ENCODE measurements at places on chromosomes 2 and 18.

DNA sequence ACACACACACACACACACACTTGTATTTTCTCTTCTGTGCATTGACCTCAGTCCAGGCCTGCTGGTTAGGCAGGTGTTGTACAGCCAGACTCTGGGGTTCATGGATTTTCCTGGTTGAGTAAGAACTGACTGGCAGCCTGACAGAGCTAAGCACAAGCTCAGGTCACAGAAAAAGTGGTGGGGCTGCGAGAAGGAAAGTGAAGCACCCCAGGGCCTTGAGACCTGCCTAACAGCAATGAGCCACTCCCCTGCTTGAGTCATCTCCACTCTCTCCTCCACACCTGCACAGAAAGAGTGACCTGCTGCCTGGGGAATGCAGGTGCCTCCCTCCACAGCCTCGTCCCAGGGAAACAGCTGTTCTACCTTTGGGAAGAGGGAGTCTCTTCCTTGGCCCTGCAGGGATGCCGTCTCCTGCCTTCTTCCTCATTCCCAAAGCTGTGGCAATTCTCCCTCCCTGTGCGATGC is 91.4 kb upstream of the LGALSL start:
- no peak for DNase-seq

- DNase-seq: no peak
Measured at GRCh38 chr2:15942711-15943345, 2.5 kb downstream of the MYCN start.

GRCh38 chr2:196957442-196957841 is 30.9 kb upstream of the PGAP1 start:
- DNase-seq: no peak

DNA sequence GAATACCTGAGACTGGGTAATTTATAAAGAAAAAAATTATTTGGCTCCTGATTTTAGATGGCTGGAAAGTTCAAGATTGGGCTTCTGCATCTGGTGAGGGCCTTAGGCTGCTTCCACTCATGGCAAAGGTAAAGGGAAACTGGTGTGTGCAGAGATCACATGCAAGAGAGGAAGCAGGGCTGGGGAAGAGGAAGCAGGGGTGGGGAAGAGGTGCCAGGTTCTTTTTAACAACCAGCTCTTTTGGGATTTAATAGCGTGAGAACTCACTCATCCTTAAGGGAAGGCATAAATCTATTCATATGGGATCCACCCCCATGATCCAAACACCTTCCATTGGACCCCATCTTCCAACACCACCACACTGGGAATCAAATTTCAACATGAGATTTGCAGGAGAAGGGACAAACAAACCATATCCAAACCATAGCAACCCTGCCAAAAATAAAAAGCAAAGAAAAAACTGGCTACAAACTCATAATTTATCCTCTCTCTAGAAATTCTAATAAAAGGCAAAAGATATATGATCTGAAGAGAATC is 30.4 kb downstream of the PRKRA start:
- DNase-seq: no peak

DNA sequence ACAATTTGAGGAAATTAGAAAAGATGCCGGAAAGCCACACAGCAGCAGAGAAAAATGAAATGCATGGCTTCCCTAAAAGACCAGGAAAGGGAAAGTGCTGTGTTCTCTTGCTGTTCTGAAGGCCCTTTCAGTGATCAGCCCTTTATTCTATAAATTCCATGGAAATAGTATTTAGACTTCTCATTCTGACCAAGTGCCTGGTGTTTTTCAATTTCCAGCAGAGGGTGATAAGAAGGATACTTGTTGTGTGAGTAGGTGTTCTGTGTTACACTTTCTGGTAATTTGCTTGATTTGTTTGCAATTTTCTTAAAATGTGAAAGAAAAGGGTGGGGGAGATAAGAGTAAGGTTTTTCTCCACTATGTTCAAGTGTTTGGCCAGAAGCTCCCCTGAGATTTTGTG is 504.5 kb downstream of the IRS1 start:
- no peak for DNase-seq

- no peak for DNase-seq
Measured at GRCh38 chr18:8286303-8286702, 322.9 kb upstream of the RAB12 start.

DNA sequence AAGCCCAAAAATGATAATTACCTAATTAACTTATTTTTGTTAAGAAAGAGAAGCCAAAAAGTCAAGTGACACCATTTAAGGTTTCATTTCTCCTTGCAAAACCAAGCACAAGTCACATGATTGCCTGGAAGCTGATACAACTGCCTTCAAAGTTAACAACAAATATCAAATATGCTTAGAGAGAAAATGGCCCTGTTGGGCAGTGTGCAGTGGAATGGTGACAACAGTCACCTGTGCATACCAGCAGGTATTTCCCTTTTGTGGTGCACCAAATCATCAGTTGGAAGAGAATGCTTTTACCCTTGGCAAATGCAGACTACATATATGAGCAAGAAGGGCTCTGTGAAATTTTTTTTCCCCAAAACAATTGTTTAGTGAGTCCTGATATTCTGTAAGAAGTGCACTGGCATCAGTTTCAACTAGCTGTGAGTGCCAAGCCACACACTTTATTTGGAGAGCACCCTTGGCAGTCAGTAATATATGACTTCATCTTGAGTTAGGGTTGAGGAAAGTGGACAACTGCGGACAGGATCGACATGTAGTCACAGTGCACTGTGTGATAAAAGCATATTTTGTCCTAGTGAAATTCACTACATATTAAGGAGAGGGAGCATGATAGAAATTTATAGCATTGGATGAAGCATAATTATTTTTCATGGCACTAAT is 74.9 kb upstream of the DOCK10 start:
- DNase-seq: no peak

- DNase-seq: no peak
Measured at GRCh38 chr2:175126661-175127060, 41.3 kb downstream of the ATF2 start.

DNA sequence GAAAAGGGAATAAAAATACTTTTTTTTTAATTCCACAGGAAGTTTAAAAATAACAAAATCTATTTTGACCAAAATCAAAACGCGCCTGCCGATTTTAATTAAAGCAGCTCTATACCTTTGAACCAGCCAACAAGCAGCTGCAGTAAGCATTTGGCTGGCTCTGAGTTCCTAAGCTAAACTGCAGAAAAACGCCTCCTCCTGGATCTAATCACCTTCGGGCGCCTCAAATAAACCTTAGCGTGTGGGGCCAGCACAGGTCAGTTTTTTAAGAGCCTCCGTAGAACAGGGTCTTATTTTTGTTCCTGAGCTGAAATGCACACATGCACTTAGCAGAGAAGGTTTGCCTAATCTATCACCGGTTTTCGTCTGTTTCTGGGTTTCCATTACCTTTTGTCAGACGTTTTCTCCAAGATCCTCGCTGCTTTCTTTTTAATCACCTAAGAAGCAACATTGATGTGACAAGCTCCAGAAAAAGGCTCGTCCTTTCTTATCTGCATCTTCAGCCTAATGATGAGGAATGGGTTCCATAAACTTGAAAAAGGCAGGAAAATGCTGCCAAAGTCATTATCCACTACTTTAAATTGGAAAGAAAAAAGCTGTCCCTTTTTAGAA is 64.7 kb upstream of the HNRNPA3 start:
- DNase-seq: no peak

GRCh38 chr2:235319095-235319494 is 174.7 kb upstream of the AGAP1 start:
- DNase-seq: no peak

DNA sequence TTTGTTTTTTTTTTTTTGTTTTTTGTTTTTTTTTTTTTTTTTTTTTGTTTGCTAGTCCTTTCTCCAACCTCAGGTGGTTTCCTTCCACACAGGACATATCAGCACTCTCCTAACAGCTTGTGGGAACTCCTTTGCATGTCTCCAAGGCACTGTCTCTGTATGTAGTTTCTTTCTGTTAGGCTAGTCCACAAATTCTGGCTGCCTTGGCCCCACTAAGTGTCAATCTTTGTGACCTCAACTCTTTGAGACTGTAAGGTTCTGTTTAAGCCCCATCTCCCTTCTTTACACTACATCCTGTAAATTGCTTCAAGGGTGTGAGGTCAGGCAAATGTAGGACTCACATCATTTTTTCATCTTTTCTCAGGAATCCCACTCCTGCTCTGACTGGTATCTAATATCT is 85.1 kb downstream of the NCOA1 start:
- no peak for DNase-seq

GRCh38 chr2:33214436-33214835 is 262.0 kb upstream of the RASGRP3 start:
- no peak for DNase-seq

DNA sequence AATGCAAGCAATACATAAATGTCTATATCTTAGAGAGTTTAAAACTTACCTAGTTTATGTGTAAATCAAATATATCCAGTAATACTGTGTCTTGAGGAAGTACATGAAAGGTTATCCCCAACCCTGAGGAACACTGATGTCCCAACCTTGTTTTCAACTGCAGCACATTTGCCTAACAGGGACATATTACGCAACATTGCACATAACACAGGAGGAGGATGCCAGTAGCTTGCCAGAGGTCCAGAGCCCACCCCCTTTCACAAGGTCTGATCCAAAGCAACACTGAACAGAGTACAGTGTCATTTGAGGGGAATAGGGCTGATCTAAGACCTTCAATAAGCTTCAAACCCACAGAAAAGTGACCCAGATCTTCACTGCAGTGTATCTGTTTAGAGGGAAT is 678.5 kb downstream of the ARHGAP15 start:
- DNase-seq: no peak

DNA sequence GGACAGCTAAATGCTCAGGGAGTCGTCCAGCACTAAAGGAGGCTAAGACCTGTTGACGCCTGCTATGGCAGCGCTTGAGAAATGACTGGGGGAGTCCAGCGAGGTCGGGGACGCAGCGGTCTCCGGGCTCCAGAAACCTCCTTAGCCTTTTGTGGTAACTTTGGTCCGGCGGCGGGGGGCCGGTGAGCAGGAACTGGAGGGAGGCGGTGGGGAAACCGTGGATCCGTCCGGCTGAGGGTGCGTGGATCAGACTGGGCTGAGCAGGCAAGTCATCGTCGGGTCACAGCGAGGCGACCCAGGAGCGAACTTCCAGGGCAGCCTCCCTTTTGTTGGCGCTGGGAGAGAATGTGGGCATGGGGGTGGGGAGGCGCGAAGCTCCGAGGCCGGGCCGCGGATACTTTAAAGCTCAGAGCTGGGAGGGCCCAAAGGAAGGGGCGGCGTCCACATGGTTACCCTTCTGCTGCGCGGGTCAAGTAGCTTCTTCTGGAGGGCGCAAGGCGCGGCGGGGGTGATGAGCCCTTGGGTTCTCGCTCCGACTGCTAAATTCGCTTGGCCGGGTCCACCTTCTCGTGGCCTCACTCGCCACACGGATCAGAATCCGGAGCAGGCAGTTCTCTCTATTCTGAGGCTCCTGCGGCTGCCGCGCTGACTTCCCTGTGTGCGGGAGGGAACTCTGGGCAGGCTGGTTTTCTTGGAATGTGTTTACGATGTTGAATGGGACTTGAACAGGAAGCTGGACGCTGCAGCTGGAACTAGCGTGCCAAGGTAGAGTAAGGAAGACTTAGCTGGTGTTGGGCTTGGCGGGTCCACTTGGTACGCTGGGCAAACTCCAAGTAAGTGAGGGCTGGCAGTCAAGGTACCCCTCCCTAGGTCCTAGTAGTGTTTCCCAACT is 920 bp downstream of the GULP1 start:
- DNase-seq: peak; percentile 31

GRCh38 chr18:78721981-78722380 is 257.6 kb upstream of the SALL3 start:
- DNase-seq: no peak

DNA sequence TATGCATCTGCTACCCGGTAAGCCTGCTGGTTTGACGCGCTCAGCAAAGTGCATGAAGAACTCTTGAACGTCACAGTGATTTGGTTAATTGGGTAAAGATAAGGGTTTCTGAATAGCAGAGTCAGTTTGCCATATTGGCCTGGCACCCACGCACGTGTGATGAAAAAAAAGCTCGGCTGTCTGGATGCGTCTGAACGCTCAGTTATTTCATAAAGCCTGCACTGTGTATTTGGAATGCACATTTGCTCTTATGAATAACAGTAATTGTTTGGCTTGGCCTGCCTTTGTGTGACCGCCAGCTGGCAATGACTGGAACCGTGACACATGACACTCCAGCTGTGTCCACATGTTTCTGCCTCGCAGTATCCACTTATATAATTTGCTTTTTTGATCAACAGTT is 129.2 kb upstream of the MEIS1 start:
- peak; percentile 74 for DNase-seq

GRCh38 chr2:191656792-191657191 is 21.1 kb upstream of the NABP1 start:
- DNase-seq: no peak

DNA sequence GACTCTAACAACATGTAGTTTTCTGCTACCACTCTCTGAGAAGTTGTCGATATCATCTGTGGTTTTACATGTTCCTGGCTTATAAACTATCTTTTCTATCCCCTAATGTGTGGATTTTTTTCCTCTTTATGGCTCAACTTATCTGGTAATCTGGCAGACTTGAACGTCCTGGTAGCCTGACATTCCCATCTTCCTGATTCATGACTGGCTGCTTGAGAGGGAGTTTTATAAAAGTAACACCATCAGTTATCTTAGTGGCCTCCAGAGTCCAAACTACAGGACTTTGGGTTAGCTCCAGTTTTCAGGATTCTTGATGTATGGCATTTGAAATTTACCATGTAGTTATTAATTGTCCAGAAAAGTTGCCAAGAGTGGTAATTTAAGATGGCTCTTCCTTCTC is 174.0 kb upstream of the GULP1 start:
- DNase-seq: no peak

DNA sequence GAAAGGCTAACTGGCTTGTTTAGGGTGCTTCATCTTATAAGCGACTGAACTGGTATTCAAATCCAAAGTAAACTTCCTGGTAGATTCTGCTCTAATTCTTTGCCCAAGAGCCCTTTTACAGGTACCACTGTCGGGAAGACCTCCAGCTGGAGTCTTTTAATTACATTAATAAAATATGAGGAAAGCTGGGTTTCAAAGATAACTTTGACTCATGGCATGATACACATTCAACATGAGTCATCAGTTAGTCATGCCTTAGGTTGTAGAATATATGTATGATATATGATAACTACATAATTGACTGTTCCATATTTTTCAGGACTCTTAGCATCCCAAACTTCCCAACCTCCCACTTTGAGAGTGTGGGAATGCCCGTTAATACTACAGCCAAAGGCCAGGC is 32.3 kb downstream of the ZCCHC2 start:
- DNase-seq: no peak

DNA sequence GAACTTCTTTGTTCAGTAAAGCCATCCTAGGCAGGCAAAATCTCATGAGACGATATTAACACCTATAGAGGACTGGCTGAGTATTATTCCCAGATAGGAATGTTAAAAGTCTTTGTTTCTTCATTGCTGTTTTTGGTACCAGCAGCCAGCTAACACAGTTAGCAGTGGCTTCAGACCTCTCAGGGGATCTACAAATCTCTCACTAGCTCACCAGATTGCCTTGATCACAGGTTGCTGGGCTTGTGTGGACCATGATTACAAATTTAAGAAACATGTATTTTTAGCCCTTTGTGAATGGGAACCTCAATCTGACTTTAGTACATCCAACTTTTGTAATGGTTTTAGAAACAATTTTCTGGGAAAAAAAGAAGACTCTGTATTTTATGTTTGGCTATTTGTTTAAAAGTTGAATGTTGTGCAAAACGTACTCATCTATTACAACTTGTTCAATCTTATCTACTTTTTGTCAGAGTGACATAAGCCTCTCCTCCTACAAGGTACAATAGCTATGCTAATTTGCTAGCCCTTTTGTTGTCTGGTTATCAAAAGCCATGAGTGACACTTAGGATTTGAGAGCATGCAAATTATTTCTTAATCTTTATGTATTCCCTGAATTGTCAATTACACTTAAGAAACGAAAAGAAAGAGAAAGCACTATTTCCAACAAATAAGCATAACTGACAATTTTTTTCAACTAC is 693.1 kb downstream of the ERBB4 start:
- DNase-seq: no peak
